ENCODE measurements at places on chromosomes 2 and 18.

- no peak for DNase-seq
Measured at GRCh38 chr2:118848381-118849225, 1.2 kb upstream of the EN1 start.

GRCh38 chr2:234949762-234950434 lies 1.9 kb upstream of the SH3BP4 start:
- DNase-seq: no peak

DNA sequence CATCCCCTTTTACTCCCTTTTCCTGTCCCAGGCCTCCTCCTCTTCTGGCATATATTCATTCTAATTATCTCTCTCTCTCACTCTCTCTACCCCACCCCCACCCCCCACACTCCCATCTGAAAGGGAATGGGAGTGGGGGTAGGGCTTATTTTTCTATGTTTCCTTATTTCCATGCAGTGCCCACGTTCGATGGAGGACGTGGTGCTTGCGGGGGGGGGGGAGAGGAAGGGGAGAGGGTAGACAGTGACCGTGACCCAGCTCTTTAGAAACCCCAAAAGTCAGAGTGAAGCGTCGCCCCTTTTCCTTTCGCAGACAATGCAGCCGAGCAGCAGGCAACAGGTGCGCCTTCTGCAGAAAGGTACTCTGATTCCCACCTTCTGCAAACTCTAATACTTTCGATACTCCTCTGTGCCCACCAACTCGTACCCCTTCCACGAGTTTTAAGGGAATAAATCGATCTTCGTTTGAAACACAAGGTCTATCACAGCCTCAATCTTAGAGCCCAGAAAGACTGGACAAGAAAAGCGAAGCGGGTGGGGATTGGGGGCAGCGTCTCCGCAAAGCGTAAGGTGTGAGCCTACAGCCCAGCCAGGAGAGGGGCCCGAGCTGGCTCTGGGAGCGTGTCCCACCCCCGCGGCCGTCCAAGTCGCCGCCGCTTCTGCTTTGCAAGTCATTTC lies 891 bp upstream of the NR4A2 start:
- DNase-seq: no peak

DNA sequence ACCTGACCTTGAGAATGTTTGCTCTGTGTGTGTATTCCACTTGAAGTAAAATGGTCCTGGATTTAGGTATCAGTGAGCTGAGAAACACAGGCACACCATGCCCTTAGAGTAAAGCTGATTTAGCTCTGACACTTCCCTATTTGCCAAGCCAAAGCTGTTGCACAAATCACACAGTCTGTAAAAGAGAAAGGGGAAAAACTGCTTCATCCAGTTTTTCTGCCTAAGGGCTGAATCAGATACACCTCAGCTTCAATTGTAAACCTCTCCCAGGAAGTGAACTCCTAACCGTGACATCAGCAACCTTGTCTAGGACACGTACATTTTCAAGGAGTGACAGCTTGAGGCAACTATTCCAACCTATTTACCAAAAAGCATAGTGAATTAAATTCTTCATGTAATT lies 150.4 kb downstream of the NR4A2 start:
- DNase-seq: peak; percentile 95

All from NCI-H2029 (cell line).